Mucosa of descending colon (tissue), 3 donors: ENCODE measurements at places on chromosomes 3 and 15.
A peak's percentile ranks its signal among the peaks of the same experiment; 100 is the strongest.

DNA sequence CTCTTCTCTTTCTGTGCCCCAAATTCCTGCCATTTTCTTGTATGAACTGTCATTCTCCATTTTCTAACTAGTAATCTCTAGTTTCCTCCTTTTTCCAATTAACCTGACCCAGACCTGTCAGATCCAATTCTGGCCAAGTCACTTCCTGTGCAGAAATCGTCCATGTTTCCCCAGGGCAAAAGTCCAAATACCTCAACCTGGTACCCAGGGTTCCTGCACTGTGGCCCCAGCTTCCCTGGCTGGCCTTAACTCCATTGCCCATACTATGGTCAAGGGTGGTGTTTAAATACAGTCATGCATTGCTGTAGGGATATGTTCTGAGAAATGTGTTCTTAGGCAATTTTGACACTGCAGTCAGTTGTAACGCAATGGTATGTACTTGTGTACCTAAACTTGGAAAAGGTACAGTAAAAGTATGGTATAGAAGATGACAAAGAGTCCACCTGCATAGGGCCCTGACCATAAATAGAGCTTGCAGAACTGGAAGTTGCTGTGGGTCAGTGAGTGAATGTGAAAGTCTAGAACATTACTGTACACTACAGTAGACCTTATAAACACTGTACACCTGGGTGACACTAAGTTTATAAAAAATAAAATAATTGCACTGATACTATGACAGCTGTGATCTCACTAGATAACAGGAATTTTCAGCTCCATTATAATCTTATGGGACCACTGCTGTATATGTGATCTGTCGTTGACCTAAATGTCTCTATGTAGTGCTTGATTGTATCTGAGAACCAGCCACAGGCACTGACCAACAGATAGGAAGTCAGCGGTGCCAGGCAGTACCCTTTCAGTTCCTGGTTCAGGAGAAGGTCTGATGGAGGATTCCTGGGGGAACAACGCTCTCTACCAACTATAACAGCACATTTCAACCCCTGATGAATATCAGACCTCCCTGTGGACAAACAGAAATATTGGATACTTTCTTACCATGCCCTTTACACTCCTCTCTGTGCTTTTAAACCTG is 336.1 kb upstream of the PROK2 start:
- no peak for DNase-seq

- no peak for DNase-seq
Observed at GRCh38 chr15:32951736-32952464, 234.1 kb downstream of the GREM1 start.

- DNase-seq, result no peak
Observed at GRCh38 chr3:197426121-197426566, 127.7 kb upstream of the DLG1 start.

DNA sequence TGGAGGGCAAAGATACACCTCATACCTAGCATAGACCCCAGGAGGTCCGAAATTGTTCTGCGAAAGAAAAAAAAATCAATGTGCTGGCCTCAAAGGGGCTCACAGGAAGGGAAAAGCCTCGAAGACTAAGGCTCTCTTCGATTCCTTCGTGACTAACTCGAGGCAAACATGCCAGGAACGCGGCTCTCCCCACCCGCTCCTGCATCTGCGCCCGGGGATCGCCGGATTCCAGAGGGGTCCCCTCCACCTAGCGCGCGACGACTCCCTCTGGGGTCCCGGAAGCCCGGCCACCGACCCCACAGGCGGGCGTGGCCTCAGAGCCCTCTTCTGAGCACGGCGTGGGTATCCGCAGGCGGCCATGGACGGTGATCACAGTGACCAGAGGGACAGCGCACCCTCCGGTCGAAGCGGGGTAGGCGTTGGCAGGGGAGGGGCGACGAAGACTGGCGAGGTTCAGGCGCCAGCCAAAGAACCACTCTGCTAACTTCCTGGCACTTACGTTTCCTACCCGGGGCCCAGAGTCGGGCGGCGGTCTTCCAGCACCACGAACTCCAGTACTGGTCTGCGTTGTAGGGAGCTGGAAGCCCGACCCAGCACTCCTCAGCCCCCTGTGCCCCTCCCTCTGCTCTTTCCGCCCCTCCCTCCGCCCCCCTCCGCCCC is 515 bp upstream of the EIF3J start:
- peak; percentile 92 for DNase-seq

- no peak for DNase-seq
Observed at GRCh38 chr15:52336529-52336928, 40.9 kb upstream of the MYO5C start.

GRCh38 chr3:4776980-4777581 is 202.2 kb upstream of the BHLHE40 start:
- peak; percentile 68 for DNase-seq

- DNase-seq, result no peak
Observed at GRCh38 chr3:63613561-63613960, 38.9 kb upstream of the SNTN start.

DNA sequence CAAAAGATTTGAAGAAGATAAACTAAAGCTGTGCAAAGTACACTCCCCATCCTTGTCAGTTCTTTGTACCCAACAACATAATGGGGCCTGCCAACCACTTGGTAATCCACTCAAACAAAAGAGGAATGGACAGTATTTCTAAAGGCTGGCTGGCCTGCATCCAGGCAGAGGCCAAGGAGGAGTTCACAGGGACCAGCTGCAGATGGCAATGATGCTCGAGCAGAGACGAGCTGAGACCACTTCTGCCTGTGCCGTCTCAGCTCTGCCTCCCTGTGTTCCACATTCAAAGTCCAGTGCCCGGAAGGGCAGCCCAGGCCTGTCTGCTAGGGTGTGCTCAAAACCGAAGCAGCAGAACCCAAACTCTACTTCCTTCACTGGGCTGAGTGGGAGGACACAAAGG is 14.3 kb downstream of the CXCR6 start:
- no peak for DNase-seq

DNA sequence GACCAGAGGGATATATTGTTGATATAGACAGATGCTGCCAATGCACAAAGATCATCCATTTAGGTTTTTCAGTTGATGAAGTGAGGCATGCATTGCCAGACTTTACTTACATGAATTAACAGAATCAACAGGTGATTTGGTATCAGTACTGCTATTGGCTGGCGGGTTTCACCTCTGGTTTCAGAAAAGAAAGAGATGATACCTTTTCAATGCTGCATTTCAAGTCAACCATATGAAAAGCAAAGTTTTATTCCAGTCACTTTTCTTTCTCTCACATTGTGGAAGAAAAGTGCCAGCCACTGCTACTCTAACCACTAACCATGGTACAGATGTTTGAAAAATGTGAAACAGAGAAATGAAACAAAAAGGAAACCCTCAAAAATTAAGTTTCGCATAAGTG is 289.1 kb downstream of the TIGIT start:
- no peak for DNase-seq

GRCh38 chr3:9420850-9421549 is 23.6 kb downstream of the SETD5 start:
- DNase-seq, result no peak

- no peak for DNase-seq
Observed at GRCh38 chr3:187651282-187651681, 18.9 kb downstream of the SST start.

DNA sequence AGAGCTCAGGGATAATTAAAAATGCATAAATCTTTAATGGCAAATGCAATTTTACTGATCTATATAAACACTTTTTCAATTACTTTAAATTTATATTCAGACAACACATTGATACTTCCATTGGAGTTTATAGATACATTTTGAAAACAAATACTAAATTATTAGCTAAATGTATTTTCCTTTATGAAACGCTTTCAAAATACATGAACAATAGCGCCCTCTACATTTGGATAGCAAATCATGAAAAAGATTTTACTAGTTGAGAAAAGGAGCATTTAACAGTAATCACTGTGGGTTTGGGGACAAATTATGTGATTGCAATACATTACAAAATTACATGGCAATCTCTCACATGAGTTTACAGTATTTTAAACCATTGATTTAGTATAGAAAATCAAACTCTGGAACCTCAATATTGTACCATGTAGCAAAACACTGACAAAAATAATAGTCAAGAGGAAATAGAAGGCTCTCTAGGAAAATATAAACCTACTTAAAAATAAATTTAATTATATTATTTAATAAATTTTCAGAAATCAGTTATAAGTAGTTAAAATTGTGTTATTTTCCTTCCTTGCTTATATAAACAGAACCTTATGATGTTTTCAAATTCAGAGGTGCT is 207.9 kb downstream of the ZIC1 start:
- DNase-seq, result no peak

GRCh38 chr3:100047455-100048141 is 66.7 kb downstream of the FILIP1L start:
- DNase-seq, result no peak

DNA sequence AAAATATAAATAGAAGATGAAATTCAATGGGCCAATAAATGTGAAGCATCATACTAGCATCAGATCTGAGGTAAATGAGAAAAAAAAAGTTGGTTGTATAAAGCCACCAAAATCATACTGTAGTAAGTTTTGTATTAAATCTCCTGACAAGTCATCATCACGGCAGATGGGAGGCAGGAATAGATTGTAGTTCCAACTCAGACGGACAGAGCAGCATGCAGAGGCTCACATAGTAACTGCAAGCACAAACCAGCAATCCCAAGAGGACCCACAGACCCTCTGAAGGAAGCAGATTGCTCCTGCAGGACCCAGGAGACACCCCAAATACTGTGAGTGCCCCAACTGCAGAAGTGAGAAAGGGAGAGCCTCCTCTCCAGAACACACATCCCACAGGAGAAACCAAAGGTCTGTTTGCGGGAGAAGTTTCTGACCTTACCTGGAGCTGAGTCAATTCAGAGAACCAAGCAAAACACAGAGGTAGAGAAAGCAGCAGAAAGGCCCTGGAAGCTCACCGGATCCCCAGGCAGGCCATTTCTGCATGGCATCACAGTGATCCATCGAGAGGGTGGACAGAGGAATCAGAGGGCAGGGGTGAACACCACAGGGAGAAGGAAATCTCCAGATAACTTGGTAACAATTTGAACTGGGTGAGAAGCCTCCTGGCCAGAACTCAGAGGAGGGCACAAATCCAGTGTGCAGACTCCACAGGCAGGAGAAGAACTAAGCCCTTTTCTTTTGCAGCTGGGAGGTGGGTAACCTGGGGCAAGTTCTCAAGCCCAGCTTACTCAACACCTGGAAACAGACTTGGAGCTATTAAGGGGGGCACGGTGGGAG is 141.6 kb upstream of the ARHGEF26 start:
- DNase-seq, result no peak

- peak; percentile 47 for DNase-seq
Observed at GRCh38 chr3:37988931-37989525, 1.6 kb upstream of the VILL start.

GRCh38 chr15:85964471-85964870 is 115.2 kb upstream of the AGBL1 start:
- no peak for DNase-seq

- no peak for DNase-seq
Observed at GRCh38 chr3:23592961-23593931, 212.5 kb upstream of the UBE2E1 start.

- DNase-seq, result no peak
Observed at GRCh38 chr3:183764847-183765731, 60.3 kb downstream of the MAP6D1 start.

- peak; percentile 41 for DNase-seq
Observed at GRCh38 chr15:68278595-68279405, 1.3 kb downstream of the FEM1B start.

- no peak for DNase-seq
Observed at GRCh38 chr3:159839561-159840379, 148.9 kb upstream of the IL12A start.

DNA sequence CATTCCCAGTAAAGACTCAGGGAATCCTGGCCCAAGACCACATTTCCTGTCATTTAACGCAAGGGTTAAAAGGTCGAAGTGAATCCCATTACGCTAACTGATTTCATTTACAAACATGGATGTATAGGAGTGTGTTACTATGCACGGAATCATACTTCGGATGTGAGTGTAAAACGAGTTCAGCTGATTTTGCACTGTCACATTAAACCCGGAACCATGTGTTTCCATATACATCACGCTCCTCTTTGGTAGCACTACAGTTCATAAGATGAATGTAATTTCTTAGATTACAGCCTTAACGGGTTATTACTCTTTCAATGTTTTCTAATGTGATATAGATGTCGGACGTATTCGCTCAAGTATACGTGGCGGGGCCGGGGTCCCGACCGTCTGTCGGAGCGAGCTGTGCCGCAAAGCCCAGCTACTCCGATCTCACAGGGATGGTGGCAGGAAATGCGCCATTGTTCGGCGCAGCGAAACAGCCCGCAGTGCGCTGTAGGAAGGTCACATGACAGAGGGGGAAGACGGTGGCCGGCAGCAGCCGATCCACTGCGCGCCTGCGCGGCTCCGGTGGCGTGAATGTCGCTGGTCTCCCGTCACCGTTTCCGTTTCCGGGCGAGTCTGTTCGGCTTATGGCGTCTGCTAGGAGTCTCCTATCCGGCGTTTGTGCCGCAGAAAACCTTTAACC is 97.3 kb downstream of the NPAP1 start:
- peak; percentile 58 for DNase-seq

- DNase-seq, result no peak
Observed at GRCh38 chr3:77323626-77324025, 283.7 kb downstream of the ROBO2 start.
